ENCODE measurements at places on chromosomes 1 and 21.

DNA sequence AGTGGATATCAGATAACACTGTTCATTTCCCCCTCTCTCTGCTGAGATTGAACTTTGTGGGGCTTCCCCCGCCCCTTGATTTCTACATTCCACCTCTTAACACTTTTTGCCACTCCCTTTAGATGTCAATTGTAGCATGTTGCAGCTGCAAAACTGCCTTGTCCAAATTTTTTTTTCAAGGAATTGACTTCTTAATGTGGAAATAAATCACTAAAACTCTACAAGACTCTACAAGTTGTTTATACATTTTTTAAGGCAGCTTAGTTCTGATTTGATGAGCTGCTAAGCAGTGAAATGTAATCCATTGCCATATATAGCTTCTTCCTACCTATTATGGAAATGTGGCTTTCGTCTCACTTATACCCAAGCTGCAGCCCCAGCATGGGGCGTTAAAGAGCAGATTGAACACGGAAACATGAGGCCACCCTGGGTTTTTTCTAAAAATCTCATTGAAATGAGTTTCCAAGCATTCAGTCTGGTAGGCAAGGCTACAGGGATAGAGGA, 132.2 kb downstream of the SYT2 start:
- DNase-seq, result no peak

DNA sequence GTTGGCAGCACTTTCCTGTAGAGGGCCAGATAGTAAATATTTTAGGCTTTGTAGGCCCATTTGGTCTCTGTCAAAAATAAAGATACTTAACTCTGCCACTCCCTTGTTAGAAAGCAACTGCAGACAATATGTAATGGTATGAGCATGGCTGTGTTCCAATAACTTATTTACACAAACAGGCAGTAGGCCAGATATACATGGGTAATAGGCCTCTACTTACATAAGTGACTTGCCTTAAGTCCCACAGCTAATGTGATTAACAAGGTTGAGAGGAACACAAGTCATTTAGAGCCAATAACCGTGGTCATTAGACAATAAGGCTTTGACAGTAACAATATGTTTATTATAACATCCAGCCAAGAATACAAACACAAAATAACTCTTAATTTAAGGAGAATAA, 17.4 kb downstream of the CCT8 start:
- peak; percentile 3 for DNase-seq

- DNase-seq, result no peak
Observed at GRCh38 chr1:4452701-4453100, 201.7 kb upstream of the AJAP1 start.

DNA sequence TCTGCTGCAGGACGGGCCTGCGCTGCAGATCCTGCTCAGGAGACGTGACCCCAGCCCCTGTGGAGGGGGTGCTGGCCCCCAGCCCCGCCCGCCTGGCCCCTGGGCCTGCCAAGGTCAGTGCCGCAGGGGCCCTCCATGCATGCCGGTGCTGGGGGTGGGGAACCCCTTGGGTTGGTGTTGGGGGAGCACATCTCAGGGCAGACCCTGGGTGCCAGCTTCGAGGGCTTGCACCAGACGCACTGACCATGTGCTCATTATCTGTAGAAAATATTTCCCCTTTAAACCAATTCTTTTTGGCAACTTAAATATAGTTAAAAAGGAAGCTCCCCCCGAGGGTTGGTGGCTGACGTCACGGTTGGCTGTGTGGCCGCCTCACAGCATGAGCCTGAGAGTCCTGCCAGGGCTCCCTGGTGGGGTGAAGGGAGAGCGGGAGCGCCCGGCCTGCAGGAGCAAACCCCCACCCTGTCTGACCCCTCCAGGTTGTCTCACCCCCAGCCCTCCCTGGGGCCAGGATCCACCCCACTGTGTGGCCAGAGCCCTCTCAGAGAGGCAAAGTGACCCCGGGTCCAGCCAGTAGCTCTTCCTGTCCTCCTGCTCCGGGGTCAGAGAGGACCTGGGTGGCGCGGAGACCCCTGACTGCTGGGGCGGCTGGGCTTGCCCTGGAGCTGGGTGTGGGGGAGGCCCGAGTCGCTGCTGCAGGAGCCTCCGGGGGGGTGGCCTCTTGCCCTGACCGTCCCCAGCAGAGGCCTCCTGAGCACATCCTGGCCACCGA, 5.3 kb upstream of the PFKL start:
- DNase-seq, result no peak

- DNase-seq, result no peak
Observed at GRCh38 chr1:174397261-174397660, 50.5 kb upstream of the GPR52 start.

GRCh38 chr1:35264871-35265270, 3.6 kb upstream of the ZMYM4 start:
- peak; percentile 16 for DNase-seq

DNA sequence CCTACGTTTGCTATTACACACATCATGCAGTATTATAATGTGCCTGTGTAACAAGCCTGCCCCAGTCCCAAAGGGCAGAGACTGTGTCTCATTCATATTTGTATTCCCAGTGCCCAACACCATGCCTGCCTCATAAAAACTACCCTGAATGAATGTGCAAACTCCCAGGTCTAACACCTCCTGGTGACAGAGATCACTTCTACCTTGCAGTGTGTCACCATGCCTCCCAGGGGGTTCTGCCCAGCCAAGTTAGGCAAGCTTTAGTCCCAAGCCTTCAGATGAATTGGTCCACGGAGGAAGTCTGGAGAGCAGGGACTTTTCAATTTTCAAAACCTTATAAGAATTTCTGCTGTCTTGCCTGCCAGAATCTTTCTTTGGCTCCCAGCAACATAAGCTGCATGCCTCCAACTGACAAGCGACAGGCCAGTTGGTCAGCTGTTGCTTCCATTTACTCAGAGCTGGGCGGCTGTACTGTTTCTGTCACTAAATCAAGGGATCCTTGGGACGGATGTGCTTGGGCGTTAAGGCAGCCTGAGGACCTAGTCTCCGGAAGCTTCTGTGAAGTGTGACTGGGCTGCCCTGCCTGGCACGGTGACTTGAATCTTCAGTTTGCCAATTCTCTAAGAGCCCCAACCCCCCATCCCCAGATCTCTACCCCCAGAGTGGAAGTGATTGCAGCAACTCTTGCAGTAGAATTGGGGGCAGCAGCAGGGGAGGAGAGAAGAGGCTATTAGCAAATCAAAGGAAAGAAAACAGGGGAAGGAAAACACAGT, 1.2 kb downstream of the RXRG start:
- DNase-seq, result no peak

GRCh38 chr21:41786509-41786987, 19.7 kb upstream of the RIPK4 start:
- no peak for DNase-seq

DNA sequence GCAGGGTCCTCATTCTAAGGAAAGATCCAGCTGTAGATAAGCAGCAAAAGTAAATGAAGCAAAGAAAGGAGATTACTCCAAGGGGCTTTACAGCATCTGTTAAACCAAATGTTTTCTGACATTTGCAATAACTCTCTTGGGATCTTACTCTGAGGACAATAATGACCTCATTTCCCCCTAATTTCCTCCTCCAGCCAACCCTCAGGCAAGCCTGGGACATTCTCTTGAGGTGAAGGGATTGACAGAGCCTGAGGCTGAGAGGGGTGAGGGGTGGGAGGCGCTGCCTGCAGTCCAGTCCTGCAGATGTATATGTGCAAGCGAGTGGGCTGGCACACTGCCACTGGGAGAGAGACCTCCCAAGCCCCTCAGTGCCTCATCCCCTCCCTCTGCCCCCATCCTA, 40.5 kb upstream of the NEK2 start:
- no peak for DNase-seq

DNA sequence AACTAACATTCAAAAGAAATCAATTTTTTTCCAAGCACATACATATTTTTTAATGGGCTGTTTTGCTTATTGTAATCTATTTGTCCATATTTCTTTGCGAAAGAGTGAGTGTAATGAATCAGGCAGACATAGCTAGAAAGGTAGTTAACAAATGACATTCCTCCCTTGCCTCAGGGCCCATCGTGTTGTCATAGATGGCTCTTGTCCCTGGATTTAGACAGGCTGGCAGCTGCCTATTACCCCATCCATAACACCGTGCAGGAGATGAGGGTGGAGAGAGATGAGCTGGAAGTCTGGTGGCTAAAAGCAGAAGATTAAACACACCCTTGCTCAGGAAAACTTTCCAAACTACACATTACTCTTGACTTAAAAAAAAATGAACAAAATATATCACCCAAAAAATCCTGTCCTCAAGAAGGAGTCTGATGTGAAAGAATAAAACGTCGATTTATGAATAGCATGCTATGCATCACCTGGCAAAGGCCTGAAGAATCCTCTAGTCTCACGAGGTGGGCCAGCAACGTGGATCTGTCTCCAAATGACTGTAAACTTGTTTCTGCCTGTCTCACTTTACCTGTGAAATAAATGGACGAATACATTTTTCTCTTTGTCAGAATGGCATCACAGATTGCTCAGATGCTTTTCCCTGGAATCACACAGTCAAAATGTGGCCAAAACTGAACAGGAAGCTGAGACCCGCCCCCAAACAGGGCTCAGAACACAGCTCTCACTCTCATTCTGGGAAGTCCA, 55.7 kb downstream of the C21orf91 start:
- DNase-seq, result no peak

DNA sequence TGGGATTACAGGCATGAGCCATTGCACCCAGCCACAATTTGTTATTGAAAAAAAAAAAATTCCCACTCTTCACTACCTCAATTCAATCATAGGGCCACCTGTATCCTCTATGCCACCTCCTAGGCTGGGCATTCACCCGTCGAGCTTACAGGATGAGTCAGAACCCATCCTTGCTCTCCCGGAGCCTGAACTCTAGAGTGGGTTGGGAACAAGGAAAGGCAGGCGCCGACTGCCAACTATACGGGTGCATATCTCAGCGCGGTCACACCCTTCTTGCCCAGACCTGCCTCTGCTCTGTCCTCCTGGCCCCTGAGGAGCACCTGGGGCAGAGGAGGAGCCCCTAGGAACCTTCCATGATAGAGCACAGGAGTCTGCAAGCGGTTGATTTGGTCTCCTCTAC, 21.4 kb upstream of the LBR start:
- no peak for DNase-seq

- peak; percentile 97 for DNase-seq
Observed at GRCh38 chr1:113978863-113979702, at the start of gene OLFML3. Gene OLFML3 (plus strand): TSS chr1:113979474. CDS start chr1:113979517, 43 bp downstream.

DNA sequence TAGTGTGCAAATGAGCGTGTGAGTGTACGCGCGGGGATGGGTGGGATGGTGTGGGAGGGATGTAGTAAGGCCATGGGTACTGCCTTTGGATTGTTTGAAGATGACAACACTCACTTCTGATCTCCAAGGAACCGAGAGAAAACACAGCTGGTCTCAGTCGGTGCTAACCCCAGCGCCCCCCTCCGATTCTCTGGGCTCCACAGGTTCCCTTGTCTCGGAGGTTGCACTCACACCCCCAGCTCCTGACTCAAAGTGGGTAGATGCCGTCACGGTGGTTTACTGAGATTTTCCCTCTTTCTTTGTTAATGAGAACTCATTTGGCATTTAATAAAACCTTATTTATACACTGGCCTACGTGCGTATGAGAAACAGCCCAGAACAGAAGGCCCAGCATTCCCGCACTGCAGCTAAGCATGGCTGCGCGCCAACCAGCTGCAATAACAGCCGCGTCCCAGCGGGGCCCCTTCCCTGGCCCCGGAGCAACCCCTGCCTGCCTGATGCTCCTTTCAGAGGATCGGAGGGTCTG, 25.8 kb downstream of the ABCA4 start:
- peak; percentile 79 for DNase-seq

DNA sequence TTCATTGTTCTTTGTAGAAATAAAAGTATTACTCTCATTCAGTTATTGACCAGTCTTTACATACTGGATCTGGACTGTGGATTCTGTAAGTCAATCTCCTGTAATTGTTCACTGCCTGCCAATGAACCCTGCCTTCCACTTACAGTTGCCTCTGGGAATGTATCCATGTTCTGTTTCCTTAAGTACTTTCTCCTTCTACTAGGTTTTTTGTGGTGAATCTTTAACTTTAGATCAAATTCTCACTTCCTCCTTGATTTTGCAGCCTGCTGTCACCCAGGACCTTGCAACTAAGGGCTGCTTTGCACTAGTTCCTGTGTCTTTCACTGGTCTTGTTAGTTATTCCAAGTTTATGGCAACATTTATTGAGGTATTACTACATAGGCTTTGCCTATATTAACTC, 28.2 kb upstream of the ANKRD13C start:
- no peak for DNase-seq

DNA sequence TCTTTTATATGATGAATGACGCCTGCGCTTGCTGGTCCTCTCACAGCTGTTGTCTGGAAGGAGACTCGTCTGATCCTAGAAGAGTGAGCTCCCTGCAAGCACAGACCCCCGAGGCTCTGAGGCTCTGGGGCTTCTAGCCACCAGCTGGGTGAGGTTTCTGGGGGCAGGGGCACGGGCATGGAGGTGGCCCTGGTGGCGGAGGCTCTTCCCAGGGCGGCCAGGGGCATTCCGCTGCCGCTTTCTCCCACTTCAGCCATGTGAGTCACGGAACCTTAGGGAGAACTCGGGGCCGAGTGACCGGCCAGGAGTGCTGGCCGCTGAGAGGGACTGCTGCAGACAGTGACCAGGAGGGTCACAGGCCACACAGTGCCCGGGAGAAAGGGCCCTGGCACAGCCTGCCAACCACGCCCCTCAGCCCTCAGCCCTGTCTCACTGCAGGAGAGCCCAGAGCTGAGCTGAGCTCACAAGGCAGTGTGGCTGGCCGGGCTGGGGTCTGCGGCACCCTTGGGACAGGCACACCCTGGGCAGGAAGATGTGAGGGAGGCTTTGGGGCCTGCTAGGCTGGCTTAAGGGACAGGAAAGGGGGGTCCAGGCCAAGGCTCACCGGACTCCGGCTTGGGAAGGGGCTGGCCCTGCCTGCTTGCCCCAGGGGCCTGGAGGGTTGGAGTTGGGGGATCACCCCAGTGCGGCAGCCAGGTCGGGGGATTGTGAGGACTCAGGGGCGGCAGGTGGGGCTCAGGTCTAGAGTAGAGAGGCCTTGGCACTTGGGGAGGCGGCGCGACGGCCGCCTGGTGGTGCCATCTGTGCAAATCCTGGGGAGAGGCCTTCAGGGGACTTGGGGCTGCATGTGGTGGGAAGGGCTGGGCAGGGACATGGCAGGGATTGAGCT, 35.7 kb downstream of the MORN1 start:
- DNase-seq, result no peak

GRCh38 chr1:244214009-244214967, 163.2 kb downstream of the ZBTB18 start:
- DNase-seq, result peak; percentile 76

GRCh38 chr1:200029822-200030152, 2.3 kb downstream of the NR5A2 start:
- no peak for DNase-seq
